ENCODE measurements at places on chromosomes 7 and 10. TPM values are rescaled to one million over a fixed set of nuclear protein-coding genes. Genes with fewer than 3 reads are reported as not detected.

DNA sequence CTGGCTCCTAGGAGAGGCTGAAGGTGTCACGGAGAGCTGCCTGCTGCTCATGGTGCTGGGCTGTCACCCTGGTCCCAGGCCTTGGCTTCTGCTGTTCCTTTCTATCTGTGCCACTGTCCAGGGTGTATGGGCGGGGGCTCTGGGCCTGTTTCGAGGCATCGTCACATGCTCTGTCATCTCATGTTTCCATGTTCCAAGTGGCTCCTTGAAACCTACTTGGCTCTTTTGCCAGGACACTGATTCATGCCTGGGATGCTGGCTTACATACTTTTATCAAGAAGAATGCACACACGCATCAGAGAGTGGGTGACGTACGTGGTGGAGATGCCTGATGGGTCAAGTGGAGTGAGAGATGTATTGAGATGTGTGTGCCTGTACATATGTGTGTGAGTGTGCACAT is 50.9 kb downstream of the ADCY1 start:
- H3K36me3 ChIP-seq, result no peaks in the 10 kb centered on the region
- DNase-seq, result no peak
- no peak overlapping the region for H3K4me3 ChIP-seq
- no peak overlapping the region for H3K27ac ChIP-seq

GRCh38 chr10:12847361-12847975 is 154.0 kb downstream of the CCDC3 start:
- DNase-seq, result no peak
- no peaks in the 10 kb centered on the region for H3K27me3 ChIP-seq
- no peak overlapping the region for H3K27ac ChIP-seq
- H3K4me1 ChIP-seq, result no peaks in the 10 kb centered on the region
- no peaks in the 10 kb centered on the region for H3K36me3 ChIP-seq
- no peak overlapping the region for H3K4me3 ChIP-seq

The MEPCE gene
- 39.9 TPM for total RNA-seq

The OR2A12 gene
- not detected for total RNA-seq
